ENCODE measurements at places on chromosomes 12 and 14.
A peak's percentile ranks its signal among the peaks of the same experiment; 100 is the strongest.

DNA sequence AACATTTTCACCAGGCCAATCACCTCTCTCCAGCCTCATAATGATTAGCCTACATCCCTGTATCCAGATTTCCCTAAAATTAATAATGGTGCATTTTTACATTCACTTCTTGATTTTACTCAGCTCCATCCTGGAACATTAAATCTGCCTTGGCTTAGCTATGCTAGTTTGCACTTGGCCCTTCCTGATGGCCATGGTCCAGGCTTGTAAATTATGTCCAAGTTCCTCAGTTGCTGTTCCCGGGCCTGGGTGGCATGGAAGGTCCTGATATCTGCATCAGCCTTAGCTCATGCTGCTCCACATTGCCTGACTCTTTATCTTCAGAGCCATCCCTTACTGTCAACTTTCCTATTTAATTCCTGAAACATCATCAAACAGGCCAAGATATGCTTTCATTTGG lies 11.1 kb upstream of the METTL17 start:
- no peak for DNase-seq

DNA sequence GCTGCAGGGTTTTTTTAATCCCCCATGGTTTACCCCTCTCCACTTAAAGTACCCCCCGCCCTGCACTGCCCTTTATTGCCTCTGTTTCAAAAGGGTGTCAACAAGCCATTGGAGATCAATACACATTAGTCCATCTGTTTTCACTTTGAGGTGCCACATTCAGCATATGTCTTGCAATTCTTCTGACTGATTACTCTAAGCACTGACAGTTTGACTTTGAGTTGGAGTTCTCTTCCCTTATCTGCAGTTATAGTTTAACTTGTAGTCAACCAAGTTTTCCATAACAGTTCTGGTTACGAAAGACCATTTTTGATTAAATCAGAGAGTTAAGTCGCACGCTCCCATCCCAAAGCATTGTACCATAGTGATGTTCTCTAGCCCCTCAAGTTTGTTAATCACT lies 260.8 kb upstream of the TBX3 start:
- no peak for DNase-seq

GRCh38 chr12:43099691-43100163 lies 452.3 kb downstream of the ADAMTS20 start:
- no peak for DNase-seq

GRCh38 chr12:50505675-50506530 lies 1.1 kb downstream of the DIP2B start:
- DNase-seq = no peak

GRCh38 chr12:72865921-72866320 lies 593.8 kb downstream of the TRHDE start:
- DNase-seq = no peak

DNA sequence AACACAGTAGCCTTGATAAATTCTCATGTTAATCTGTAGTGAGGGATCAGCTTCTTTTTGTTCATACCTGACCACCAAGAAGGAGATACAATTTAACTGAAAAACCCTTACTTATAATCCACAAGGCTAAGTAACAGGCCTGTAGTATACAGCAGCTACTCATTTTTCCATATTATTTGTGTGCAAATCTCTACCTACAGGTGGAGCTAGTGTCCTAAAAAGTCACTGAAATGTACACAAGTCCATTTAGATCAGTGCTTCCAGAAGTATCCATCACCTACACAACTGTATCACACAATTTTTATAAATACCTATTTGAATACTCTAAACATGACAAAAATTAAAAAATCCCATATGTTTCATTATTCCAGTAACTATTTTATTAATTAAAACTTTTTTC lies 173.2 kb downstream of the SLC35F4 start:
- no peak for DNase-seq

GRCh38 chr12:30155001-30155730 lies 371.4 kb upstream of the TMTC1 start:
- DNase-seq = no peak

GRCh38 chr12:30823156-30823699 lies 68.5 kb upstream of the CAPRIN2 start:
- peak; percentile 87 for DNase-seq

DNA sequence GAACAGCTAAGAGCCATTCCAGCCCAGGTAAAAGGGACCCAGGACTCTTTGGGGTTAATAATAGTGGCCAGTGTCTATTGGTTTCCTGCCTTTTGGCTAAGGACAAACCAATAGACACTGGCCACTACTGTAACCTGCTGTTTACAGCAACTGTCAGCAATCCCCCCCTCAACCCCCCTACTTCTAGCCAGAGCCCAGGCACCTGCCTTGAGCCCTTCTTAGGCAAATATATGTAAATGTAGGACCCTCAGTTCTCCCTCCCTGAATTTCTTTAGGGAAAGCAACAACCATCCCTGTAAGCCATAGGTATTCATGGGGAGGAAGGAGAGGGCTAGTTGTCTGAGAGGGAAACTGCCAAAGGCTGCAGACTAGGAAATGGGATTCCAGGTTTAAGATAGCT lies 22.3 kb downstream of the HOXC4 start:
- DNase-seq = no peak

GRCh38 chr12:115597157-115597712 lies 680.3 kb downstream of the MED13L start:
- DNase-seq = no peak

- DNase-seq = peak; percentile 85
Observed at GRCh38 chr14:104135121-104135903, 3.1 kb upstream of the KIF26A start.

GRCh38 chr12:75684678-75685616 lies 173.5 kb upstream of the KRR1 start:
- no peak for DNase-seq

DNA sequence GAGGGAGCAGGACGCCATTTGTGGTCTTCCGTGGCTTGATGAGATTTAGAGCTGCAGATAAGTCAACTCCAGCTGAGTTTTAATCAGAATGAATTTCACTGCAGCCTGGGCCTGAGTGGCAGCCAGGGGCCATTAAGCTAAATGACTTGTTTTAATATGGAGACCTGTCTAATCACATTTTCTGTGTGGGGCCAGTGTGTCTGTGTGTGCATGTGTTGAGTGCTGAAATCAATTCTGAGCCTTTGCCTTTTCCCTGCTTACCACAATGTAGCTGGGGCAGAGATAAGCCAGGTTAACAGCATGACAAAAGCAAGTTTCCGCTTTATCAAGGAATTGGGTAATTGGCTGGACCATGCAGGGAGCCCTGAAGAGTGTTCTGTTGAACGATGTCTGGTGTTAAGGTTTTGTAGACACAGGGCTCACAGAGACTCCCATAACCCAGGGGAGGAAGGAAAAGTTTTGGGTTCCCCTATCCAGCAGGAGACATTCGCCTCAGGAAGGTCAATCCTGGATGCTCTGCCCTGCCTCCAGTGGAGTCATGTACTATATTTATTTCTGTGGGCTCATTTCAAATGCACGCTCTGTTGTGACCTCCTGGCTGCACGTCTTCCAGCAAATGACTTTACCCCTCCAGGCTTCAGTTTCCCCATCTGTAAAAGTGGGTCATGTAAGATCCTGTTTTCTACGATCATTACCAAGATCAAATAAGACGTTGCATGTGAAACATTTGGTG lies 24.2 kb downstream of the RPH3A start:
- DNase-seq = no peak

GRCh38 chr14:36438883-36439282 lies 81.1 kb downstream of the NKX2-1 start:
- no peak for DNase-seq

- no peak for DNase-seq
Observed at GRCh38 chr12:104212516-104212915, 3.1 kb upstream of the TXNRD1 start.

DNA sequence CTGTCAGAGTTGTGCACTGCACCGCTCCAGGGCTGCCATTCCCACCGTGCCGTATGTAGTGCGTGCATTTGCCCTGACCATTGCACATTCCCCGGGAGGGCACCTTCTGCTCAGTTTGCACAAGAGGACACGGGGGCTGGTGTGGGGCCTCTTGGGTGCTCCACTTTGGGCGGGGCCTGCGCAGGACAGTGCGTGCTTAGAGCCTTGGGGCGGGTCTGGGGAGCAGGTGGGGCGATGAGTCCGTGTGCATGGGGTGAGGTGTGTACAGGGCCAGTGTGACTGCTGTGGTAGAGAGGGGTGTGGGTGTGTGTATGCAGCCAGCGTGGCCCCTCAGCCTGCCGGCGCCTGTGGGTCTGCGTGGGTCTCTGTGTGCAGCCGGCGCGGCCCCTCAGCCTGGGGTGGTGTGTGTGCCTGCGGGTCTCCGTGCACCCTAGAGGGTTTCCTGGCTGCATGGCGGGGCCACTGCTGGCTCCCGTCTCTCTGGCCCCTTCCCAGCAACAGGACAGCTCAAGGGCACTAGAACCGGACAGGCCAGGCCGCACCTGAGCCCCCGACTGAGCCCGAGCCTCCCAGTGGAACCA lies 31.9 kb downstream of the FBRSL1 start:
- DNase-seq = no peak

DNA sequence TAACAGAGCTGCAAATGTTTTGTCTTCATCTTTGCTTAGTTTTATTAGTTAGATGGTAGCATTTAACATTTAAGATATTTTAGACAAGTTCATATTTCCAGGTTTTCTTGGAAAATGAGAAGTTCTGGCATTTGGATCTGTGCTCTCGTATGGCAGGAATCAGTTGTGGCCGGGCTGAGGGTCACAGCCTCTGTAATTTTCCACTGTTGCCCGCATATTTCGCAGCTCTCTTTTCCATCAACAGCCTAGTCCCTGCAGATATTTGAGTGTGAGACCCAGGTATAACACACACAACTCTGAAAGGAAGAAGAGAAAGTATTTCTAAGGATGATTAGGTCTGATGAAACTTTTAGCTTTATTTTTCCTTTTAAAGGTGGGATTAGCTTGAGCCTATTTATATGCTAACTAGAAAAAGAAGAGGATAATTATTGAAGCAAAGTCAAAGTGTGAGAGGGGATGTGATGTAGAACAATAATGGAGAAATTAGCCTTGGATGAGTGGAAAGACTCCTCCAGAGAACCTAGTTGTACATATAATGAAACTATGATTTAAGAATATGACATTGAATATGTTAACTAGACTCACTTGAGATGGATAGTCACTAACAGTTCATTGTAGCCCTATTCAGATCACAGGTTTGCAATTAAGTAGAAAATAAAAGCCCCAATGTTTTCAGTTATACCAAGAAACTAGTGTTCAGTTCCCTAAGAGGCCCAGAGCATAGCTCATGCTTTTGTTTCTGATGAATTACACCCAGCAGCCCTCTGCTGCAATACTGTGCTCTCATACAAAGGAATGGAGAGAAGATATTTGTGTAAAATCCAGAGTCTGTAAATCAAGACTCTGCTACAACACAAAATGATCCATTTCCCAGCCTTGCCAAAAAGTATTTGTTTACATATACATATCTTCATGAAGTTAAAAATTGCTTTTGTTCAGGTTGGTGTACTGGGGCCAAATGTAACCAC lies 158.4 kb downstream of the C12orf50 start:
- DNase-seq = no peak

- DNase-seq = no peak
Observed at GRCh38 chr12:58283553-58283952, 342.2 kb downstream of the ATP23 start.

GRCh38 chr12:98754095-98754494 lies 109.0 kb downstream of the APAF1 start:
- no peak for DNase-seq

DNA sequence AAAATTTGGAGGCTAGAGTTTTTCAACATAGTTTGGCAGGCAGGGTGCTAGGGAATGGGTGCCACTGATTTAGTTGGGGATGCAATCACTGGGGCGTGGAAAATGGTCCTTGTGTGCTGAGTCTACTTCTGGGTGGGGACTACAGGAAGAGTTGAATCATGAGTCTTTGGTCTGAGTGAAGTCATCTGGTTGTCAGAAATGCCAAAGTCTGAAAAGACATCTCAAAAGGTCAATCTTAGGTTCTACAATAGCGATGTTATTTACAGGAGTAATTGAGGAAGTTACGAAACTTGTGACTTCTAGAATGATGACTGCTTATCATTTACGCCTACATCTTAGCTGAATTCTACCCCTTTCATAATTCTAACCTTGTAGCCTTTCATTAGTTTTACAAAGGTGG lies 209.1 kb downstream of the NUBPL start:
- peak; percentile 43 for DNase-seq

- no peak for DNase-seq
Observed at GRCh38 chr14:75196064-75196463, 19.7 kb upstream of the TMED10 start.

- DNase-seq = peak; percentile 79
Observed at GRCh38 chr12:49540229-49541139, 1.7 kb downstream of the KCNH3 start.

- no peak for DNase-seq
Observed at GRCh38 chr14:22747769-22748168, 18.7 kb upstream of the OXA1L start.

DNA sequence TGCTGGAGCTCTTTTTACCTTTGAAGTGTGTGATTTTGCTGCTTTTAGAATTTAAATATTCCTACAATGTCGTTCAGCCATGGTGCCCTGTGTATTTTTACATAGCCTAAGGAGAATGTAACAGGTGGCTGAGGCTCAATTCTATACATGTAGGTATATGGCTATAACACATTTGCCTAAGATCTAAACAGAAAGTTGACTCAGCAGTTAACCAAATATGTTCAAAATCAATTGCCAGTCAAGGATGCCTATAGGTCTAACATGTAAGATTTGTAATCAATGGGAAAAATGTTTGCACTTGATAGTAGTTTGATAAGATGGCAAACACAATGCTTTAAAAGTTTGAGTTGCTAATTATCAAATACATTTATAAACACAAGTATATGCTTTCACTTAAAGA lies 8.2 kb downstream of the PAWR start:
- DNase-seq = no peak

DNA sequence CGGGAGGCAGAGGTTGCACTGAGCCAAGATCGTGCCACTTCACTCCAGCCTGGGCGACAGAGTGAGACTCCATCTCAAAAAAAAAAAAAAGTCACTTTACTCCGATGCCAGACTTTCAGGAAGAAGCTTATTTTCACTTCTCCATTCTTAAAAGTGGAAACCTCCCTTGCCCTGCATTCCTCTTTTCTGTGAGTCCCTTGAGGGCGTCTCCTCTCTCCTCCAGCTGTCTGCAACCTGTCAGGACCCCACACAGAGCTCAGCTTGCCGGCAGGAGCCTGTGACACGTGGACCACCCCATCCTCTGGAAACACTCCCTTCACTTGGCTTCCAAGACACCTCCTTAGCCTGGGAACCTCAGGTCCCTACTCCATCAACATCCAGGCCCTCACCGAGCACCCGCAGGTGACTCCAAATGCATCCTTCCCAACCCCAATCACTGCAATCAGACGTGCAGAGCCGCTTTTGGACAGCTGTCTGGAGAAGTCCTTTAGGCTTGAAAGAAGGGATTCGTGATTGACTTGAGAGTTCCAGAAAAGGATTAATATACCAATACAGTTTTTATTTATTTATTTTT lies 34.3 kb downstream of the SLC15A4 start:
- DNase-seq = no peak

GRCh38 chr12:121038861-121039668 lies at the start of gene OASL:
TSS of gene OASL (minus strand) at chr12:121039246. CDS start at chr12:121038971, 275 bp downstream.
- DNase-seq = no peak

Measured in lower leg skin (tissue), 4 donors.